Stimulated activated CD4-positive, alpha-beta T cell treated with anti-CD3 and anti-CD28 coated beads, Interleukin-4, amount 100 ng/mL, for 24 hours (primary cell): ENCODE measurements at places on chromosomes 3 and 15.

GRCh38 chr3:193418576-193419373, 40.2 kb upstream of the ATP13A5 start:
- no peak for DNase-seq

DNA sequence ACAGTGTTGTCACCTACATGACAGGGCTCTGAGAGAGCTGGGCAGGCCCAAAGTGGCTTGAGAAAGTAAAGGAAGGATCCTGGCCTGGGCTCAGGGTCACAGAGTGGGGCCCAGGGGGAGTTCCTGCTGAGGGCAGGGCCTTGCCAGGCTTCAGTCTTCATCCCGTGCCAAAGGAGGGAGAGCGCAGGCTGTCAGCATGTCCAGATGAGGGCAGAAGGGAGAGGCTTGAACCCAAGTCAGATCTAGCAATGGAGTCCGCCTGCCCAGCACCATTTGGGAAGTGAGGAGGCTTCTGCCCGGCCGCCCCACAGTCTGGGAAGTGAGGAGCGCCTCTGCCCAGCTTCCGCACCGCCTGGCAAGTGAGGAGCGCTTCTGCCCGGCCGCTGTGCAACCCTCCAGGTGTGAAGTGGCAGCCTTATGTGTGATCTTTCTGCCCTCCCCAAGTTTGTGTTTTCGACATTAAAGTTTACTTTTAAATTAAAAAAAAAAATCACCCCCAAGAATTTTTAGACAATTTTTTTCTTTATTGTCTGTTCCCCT, 303.6 kb upstream of the PROK2 start:
- no peak for DNase-seq

- no peak for DNase-seq
Measured at GRCh38 chr3:128907706-128908445, 28.5 kb downstream of the ACAD9 start.

- no peak for DNase-seq
Measured at GRCh38 chr3:43257850-43258249, 28.5 kb upstream of the SNRK start.

DNA sequence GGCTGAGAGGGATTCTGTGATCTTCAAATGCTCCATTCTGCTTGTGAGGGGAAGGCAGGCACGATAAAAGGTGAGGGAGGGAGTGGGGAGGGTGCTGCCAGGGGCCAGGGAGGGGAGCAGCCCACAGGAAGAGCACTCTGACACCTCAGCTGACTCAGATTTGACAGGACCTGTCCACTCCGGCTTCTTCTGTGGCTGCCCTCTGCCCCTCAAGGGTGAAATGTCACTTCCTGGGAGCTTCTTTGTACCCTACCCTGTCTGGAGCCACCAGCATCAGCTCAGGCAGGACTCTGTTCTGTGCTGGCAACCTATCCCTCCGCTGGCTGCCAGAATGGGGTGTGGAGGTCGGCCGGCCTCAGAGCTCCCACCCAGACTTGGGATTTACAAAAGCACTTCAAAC, 114.0 kb upstream of the HACD2 start:
- no peak for DNase-seq

GRCh38 chr3:141455603-141456300, 31.1 kb upstream of the RASA2 start:
- DNase-seq: no peak

GRCh38 chr3:184465883-184466412, 86.1 kb downstream of the CHRD start:
- DNase-seq: no peak
